ENCODE measurements at places on chromosomes 12 and 14. TPM values are rescaled to one million over a fixed set of nuclear protein-coding genes. Genes with fewer than 3 reads are reported as not detected.

DNA sequence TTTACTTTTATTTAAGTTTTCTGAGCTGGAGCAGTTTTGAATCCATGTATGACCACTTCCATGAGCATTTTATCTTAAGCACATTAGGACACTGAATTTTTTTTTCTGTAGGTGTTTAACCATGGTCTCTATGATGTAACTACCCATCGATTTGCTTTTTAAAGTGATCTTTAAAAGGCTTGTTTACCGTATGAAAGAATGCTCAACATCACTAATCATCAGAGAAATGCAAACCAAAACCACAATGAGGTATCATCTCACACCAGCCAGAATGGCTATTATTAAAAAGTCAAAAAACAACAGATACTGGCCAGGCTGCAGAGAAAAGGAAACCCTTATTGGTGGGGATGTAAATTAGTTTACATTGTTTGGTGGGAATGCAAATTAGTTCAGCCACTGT, 23.0 kb downstream of the GLRX5 start:
- DNase-seq = no peak

GRCh38 chr12:91249054-91249453, 66.4 kb upstream of the DCN start:
- DNase-seq = no peak

GRCh38 chr12:123100882-123101281, 50.0 kb downstream of the PITPNM2 start:
- no peak for DNase-seq

GRCh38 chr12:47844264-47845019, 24.7 kb upstream of the HDAC7 start:
- DNase-seq = no peak

Gene E2F7
- total RNA-seq = 15.0 TPM

Gene MTHFD1
- total RNA-seq = 297 TPM

DNA sequence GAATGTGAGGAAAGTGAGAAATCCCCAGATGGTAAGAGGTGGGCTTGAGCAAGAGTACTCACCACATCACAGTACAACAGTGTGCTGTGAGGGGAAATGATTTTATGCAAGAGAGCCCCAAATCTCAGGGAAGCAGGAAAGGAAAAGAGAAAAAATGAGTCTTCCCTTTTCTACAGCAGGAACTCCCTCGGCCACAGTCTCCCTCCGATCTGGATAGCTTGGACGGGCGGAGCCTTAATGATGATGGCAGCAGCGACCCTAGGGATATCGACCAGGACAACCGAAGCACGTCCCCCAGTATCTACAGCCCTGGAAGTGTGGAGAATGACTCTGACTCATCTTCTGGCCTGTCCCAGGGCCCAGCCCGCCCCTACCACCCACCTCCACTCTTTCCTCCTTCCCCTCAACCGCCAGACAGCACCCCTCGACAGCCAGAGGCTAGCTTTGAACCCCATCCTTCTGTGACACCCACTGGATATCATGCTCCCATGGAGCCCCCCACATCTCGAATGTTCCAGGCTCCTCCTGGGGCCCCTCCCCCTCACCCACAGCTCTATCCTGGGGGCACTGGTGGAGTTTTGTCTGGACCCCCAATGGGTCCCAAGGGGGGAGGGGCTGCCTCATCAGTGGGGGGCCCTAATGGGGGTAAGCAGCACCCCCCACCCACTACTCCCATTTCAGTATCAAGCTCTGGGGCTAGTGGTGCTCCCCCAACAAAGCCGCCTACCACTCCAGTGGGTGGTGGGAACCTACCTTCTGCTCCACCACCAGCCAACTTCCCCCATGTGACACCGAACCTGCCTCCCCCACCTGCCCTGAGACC, 7.8 kb downstream of the ATN1 start:
- no peak for DNase-seq

- no peak for DNase-seq
Observed at GRCh38 chr12:57657744-57658143, 24.7 kb upstream of the B4GALNT1 start.

GRCh38 chr12:56338308-56339157, at the start of gene IL23A:
TSS of gene IL23A (plus strand) at chr12:56338884. CDS start at chr12:56339045, 161 bp downstream.
- no peak for DNase-seq

Gene PRB2
- not detected for total RNA-seq

Gene KIF26A
- total RNA-seq = not detected

DNA sequence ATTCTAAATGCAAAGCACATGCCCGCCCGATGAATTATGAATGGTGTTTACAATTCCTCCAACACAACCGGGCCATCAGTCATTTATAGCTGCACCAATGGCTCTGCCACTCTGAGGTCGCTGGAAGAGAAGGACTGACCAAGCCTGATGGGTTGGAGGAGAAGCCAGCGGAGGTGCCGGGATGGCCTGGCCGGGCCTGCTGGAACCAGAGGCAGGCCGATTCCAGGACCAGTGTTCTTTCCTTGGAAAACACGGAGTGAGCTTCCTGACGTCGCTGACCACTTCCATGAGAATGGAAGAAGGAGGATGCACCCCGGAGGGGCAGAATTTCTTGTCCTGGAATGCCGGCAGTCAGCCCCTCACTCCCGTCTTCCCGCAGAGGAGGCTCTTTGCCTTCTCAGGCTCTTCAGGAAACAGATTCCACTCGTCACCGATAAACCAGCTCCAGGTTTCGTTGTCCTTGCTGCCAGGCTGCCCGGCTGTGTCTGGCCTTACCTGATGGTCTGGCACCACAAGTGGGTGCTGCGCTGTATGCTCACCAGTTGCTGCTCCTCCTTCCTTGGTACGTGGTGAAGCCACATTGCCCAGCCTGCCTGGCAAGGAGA, 358.5 kb upstream of the SFSWAP start:
- no peak for DNase-seq
